ENCODE measurements at places on chromosomes 16 and 17.

DNA sequence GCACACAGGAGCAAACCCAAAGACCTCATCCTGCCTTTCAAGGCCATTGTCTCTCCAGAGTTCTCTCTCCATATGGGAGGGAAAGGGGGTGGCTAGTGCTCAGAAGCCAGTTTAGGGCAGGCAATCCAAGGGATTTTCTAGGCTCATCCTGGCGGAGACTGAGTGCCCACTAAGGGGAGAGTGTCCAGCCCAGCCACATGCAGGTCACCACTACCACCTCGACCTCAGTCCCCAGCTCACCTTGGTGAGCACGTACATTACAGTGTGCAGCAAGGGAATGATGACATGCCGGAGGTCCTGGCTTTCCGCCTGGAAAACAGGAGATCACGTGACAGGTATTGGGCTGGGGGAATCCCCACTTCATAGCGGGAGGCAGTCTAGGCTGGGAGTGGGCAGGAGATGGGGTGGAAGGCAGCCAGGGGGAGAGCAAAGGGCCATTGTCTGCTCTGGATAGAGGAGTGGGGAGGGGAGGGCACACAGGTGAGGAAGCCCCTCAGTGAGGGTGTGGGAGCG, 29.9 kb downstream of the PIK3R6 start:
- no peaks in the 10 kb centered on the region for H3K4me1 ChIP-seq
- no peak overlapping the region for H3K27ac ChIP-seq
- DNase-seq = no peak
- H3K27me3 ChIP-seq = no peaks in the 10 kb centered on the region

GRCh38 chr16:55809386-55809785, 23.5 kb downstream of the CES1 start:
- H3K4me1 ChIP-seq = no peaks in the 10 kb centered on the region
- H3K36me3 ChIP-seq = no peaks in the 10 kb centered on the region
- no peak overlapping the region for H3K27ac ChIP-seq
- DNase-seq = no peak
- H3K4me3 ChIP-seq = no peak overlapping the region
- no peaks in the 10 kb centered on the region for H3K27me3 ChIP-seq

DNA sequence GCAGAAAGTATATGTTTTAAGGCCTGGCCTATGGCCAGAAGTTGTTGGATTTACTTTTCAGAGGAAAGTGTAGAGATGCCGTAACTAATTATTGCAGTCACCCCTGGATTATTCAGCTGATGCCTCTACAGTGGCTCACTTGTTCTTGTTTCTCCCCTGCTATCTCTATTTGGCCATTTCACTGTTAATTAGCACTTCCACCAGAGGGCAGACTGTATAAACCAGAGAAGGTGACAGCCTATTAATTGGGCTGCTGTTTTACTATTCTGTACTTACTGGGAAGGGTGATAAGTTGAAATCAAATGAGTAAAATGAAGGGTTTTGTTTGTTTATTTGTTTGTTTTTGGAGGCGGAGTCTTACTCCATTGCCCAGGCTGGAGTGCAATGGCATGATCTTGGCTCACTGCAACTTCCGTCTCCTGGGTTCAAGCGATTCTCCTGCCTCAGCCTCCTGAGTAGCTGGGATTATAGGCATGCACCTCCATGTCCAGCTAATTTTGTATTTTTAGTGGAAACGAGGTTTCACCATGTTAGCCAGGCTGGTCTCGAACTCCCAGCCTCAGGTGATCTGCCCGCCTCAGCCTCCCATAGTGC, 66.0 kb downstream of the CDK12 start:
- no peak overlapping the region for H3K27ac ChIP-seq
- H3K4me3 ChIP-seq = no peak overlapping the region
- H3K4me1 ChIP-seq = no peaks in the 10 kb centered on the region
- peaks cover 67% of the 10 kb centered on the region for H3K36me3 ChIP-seq

DNA sequence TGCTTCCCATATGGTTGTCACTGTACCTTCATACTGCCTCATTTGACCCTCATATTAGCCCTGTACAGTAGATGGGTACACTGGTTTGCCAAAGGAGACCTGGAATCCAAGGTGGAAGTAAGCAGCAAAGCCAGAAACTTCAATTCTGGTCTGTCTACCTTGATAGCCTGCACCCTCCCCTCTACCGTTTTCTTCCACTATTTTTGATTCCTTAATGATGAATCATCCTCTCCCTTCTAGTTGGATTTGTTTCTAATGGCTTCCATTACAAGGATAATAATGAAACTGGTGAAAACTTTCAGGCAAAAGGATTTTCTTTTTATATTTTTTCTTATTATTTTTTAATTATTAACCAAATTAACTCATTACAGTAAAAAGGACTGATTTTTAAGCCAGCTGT, 17.3 kb downstream of the TAC4 start:
- H3K27ac ChIP-seq = no peak overlapping the region
- no peak overlapping the region for H3K4me3 ChIP-seq
- no peaks in the 10 kb centered on the region for H3K4me1 ChIP-seq
- DNase-seq = no peak

DNA sequence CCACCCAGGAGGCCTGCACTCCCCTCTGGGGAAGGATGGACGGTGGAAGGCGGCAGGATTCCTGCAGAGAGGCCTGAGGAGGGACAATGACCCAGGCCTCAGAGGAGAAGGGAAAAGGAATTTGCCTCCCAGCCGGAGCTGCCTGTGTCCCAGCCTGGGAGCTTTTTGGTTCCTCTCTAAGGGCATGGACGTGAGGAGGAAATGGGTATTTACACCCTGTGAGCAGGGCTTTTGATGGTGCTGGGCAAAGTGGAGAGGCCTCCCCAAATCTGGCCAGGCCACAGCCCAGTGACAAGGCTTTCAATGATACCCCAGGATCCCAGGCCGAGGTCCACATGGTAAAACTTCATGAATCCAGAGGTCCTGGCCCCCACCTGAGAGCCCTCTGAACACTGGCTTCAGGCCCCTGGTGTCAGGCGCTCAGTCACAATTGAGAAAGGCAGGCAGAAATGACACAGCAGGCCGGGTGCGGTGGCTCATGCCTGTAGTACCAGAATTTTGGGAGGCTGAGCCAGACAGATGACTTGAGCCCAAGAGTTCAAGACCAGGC, 56.0 kb upstream of the DOC2B start:
- no peak for DNase-seq
- no peaks in the 10 kb centered on the region for H3K4me1 ChIP-seq
- no peak overlapping the region for H3K27ac ChIP-seq
- H3K4me3 ChIP-seq = no peak overlapping the region

GRCh38 chr16:4743226-4743878, 9.0 kb downstream of the DNAAF8 start:
- peaks cover 3% of the 10 kb centered on the region for H3K4me1 ChIP-seq
- no peak overlapping the region for H3K27ac ChIP-seq
- no peak for DNase-seq
- H3K27me3 ChIP-seq = no peaks in the 10 kb centered on the region
- no peaks in the 10 kb centered on the region for H3K36me3 ChIP-seq

- H3K36me3 ChIP-seq = no peaks in the 10 kb centered on the region
- DNase-seq = no peak
- no peak overlapping the region for H3K27ac ChIP-seq
- H3K4me1 ChIP-seq = peaks cover 13% of the 10 kb centered on the region
Observed at GRCh38 chr16:2143878-2144485, 4.4 kb upstream of the RAB26 start.

- no peak overlapping the region for H3K4me3 ChIP-seq
- H3K27me3 ChIP-seq = no peaks in the 10 kb centered on the region
- no peak for DNase-seq
- H3K4me1 ChIP-seq = no peaks in the 10 kb centered on the region
- H3K36me3 ChIP-seq = no peaks in the 10 kb centered on the region
- no peak overlapping the region for H3K27ac ChIP-seq
Observed at GRCh38 chr16:64990101-64990500, 131.8 kb downstream of the CDH11 start.

- H3K4me3 ChIP-seq = no peak overlapping the region
- H3K27ac ChIP-seq = no peak overlapping the region
- no peaks in the 10 kb centered on the region for H3K4me1 ChIP-seq
- no peaks in the 10 kb centered on the region for H3K27me3 ChIP-seq
- no peaks in the 10 kb centered on the region for H3K36me3 ChIP-seq
Observed at GRCh38 chr16:67260426-67261063, 11.8 kb downstream of the SLC9A5 start.

DNA sequence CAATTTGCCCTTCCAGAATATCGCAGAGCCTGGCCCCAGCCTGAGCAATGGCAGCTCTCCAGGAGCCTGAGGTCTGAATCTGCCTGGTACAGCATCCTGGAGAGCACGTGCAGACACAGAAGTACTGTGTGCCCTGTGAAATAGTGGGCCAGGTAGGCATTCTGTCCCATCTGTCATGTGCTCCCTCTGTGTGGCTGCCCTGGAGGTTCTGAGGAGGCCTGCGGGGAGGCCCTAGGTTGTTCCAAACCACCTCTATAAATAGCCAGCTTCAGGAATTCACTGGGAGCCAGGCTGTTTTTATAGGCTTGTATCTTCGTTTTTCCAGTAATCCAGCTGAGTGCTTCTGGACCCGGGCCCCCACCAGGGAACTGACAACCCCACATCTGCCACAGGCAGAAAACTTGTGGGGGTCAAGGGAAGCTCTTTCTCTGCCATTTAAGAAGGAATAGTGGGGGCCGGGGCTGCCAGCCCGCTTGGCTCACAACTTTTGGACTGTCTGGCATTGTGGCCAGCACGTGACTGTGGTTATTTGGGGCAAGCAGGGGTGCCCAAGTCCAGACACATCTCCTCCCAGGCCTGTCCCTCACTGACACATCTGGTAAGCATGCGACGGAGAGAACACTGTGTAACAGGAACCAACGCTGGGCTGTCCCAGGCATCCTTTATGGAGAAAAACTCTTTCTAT, 356.3 kb upstream of the TNRC6C start:
- DNase-seq = no peak
- H3K4me3 ChIP-seq = no peak overlapping the region
- no peaks in the 10 kb centered on the region for H3K36me3 ChIP-seq

GRCh38 chr16:85570735-85571562, 42.2 kb upstream of the GSE1 start:
- H3K4me1 ChIP-seq = peaks cover 25% of the 10 kb centered on the region
- no peak overlapping the region for H3K27ac ChIP-seq
- no peaks in the 10 kb centered on the region for H3K27me3 ChIP-seq
- DNase-seq = peak; percentile 21

- H3K27ac ChIP-seq = no peak overlapping the region
- DNase-seq = no peak
- no peaks in the 10 kb centered on the region for H3K27me3 ChIP-seq
- H3K36me3 ChIP-seq = no peaks in the 10 kb centered on the region
Observed at GRCh38 chr16:29304251-29304650, 102.3 kb downstream of the NPIPB11 start.

DNA sequence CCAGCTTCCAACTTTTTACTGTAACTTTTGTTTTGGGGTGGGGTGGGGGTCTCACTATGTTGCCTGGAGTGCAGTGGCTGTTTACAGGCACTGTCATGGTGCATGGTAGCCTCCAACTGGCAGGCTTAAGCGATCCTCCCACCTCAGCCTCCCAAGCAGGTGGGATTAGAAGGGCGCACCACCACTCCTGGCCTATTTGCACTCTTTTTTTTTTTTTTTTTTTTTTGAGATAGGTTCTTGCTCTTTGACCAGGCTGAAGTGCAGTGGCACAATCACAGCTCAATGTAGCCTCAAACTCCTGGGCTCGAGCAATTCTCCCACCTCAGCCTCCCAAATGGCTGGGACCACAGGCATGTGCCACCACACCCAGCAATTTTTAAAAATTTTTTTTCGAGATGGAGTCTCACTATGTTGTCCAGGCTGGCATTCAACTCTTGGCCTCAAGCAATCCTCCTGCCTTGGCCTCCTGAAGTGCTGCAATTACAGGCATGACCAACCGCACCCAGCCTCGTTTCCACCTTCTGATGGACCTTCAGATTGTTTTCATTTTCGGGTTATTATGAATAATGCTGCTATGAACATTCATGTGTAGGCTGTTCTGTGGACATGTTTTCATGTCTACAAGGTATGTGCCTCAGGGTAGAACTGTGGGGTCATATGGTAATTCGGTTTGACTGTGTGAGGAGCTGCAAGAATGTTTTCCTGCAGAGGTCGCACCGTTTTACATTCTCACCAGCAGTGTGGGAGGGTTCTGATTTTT, 10.9 kb downstream of the TRAP1 start:
- H3K27me3 ChIP-seq = no peaks in the 10 kb centered on the region
- no peaks in the 10 kb centered on the region for H3K36me3 ChIP-seq
- no peak overlapping the region for H3K27ac ChIP-seq
- no peak overlapping the region for H3K4me3 ChIP-seq
- DNase-seq = no peak
- no peaks in the 10 kb centered on the region for H3K4me1 ChIP-seq
